BJ (cell line): ENCODE measurements at places on chromosomes 3 and 15.

DNA sequence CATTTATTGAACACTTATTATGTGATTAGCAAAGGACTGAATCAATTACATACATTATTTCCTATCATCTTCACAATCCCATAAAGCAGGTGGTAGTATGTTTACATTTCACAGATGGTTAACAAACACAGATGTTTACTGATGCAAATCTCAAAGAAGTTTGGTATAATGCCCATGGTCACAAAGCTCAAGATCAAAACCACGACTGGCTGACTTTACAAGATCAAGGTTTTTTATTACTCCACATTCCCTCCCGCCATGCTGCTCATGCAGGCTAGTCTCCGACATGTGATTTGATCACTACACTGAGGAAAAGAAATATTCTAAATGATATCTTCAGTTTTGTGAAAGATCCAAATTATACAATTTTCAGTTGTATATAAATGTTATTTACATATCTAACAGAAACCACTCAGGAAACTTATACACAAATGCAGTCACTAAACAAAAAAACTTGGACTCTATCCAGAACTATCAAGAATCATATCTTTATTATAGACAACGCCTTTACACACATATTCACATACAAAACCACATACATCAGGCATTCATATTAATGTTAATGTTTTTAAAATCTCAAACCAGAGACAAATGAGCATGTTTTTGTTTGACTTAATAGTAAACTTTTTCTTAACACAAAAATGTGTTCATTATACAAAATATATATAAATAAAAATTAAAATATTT lies 235.5 kb downstream of the SCAPER start:
- no peak for DNase-seq

DNA sequence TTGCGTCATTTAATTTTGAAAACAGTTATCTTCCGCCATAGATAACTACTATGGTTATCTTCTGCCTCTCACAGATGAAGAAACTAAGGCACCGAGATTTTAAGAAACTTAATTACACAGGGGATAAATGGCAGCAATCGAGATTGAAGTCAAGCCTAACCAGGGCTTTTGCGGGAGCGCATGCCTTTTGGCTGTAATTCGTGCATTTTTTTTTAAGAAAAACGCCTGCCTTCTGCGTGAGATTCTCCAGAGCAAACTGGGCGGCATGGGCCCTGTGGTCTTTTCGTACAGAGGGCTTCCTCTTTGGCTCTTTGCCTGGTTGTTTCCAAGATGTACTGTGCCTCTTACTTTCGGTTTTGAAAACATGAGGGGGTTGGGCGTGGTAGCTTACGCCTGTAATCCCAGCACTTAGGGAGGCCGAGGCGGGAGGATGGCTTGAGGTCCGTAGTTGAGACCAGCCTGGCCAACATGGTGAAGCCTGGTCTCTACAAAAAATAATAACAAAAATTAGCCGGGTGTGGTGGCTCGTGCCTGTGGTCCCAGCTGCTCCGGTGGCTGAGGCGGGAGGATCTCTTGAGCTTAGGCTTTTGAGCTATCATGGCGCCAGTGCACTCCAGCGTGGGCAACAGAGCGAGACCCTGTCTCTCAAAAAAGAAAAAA lies 1.2 kb downstream of the B2M start:
- DNase-seq: no peak

DNA sequence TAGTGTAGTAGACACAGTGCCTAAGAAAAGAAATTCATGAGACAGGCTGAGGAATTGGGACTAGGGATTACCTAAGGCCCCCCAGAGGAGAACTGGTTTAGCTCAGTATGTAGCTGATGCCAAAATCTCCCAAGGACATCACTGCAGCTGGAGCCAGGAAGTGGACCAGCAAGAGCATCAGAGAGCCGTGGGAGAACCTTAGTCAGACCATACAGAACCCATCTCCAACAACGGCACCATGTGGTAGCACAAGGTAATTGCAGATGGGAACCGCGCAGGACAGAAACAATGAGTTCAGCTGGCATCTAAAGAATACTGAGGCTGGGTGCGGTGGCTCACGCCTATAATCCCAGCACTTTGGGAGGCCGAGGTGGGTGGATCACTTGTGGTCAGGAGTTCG lies 81.7 kb downstream of the WNT5A start:
- DNase-seq: no peak

DNA sequence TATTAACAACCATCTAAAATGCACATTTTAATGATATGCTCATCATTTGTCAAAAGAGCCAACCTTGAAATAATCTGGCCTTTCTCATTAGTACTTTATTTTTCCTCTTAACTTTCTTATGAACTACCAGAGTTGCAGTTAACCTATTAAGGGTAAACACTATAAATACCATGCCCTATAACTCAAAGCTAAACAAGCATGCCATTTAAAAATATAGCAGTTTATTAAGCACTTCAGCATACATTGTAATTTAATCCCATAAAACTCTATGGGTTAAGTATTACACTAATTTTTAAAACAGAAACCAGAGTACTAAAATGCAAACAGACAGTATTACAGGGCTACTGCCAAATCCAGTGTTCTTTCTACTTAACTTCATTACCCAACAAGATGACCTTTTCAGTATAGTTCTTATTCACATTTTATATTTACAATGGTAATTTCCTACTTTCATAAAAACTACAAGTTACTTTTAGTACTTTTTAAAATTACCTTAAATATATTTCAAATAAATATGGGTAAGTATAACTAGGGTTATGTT lies 11.8 kb downstream of the NPTN start:
- DNase-seq: no peak

DNA sequence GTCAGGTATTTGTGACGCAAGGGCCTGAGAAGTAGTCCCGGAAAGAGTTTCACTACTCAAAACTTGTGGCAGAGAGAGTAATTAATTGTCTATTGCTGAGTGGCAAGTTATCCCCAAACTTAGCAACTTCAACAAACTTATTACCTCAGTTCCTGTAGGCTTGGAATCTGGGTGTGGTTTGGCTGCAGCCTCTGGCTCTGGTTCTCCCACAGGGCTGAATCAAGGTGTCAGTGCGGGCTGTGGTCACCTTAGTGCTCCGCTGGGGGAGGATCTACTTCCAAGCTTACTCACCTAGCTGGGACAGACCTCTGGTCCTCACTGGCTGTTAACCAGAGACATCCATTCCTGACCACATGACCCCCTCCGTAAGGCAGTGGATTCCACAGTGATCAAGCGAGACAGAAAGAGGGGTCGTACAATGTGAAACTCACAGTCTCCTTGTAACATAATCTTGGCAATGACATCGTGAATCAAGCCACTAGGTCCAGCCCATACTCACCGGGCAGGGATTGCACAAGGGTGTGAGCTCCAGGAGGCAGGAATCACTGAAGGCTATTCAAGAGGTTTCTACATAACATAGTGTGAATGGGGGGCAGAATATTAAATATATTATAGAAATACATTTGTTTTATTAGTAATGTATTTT lies 138.3 kb downstream of the RYR3 start:
- no peak for DNase-seq

DNA sequence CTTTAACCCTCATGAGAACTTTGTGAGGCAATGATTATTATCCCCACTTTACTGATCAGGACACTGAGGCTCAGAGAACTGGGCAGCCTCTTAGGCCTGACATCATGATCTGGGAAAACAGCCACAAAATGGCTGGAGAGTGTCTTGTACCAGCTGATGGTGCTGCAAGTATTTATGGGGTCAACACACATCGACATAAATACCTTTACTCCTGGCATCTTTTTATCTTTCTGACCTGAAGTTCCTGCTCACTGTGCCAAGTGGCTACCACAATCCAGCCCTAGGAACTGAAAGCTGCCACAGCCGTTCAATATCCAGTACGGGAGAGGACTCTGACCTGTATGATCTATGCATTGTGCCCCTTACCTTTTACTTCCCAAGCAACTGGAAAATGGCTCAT lies 29.2 kb upstream of the MUC13 start:
- DNase-seq: no peak

DNA sequence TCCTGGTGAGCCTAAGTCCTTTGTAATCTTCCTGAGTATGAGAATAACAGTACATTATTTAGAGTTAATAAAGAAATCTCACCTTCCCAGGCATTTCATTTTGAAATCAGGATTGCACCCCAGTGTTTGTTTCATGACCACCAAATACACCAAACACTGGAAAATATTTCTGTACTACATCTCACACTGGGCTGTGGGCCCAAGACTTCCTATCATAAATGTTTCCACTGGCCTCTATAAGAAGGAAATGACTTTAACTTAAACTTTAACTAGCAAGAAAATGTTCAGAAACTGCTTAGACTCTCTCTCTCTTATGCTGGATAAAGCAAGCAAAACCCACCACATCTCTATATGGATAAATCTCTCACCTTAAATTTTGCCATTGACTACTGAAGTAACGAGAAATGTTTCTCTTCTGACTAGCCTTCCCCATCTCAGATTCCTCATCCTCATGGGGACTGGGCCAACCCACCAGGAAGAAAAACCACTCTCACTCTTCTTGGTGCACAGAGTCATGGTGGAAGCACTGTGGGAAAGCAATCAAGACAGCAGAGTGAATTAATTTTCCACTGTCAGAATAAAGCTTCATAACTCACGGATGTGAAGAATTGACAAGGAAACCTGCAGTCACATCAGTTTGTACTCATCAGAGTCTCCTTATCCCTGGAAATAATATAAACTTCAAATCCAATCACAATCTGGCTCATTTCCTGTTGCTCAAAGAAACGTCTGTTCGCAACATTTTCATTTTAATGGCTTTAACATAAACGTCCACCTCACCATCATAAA lies 859.6 kb downstream of the EPHA3 start:
- no peak for DNase-seq

- DNase-seq: no peak
Observed at GRCh38 chr15:71600237-71600636, 210.1 kb upstream of the NR2E3 start.

DNA sequence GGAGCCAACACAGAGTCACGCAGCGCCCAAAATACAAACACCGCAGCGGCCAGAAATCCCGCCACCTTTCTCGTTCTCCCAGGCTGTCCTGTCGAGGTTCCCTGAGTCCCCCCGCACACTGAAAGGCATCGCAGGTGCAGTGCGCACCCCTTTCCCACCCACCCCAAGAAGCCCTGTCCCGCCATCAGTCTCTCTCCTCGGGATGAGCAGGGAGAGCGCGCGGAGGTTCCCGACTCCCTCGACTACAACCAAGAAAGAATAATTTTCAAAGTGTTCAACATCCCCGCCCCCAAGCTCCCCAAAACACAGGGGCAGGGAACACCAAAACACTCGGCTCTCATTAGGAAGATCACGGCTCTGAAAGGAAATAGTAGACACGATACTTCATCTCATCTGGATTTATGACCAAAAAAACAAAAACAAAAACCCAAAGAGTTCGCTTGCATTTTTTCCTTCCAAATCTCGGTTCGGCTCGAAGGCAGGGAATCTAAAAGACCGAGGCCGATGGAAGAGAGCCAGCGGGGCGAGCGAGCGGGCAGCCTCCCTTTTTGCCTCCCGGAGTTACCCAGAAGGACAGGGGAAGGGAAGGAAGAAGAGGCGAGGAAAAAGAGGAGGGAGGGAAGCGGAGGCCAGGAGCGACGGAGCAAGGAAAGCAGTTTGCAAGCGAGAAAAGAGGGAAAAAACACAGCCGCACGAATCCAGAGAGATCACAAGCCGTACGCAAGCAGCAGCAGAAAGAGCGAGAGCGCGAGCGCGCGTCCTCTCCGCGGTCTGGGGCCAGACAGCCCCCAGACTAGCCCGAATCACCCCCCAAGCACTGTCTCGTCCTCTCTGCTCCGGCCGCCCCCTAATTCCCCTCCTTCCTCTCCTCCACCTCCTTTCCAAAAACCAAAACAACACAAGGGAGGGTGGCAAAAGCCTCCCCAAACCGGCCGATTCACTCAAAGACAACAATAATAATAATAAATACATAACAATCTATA lies 808 bp downstream of the BCL6 start:
- DNase-seq: no peak

DNA sequence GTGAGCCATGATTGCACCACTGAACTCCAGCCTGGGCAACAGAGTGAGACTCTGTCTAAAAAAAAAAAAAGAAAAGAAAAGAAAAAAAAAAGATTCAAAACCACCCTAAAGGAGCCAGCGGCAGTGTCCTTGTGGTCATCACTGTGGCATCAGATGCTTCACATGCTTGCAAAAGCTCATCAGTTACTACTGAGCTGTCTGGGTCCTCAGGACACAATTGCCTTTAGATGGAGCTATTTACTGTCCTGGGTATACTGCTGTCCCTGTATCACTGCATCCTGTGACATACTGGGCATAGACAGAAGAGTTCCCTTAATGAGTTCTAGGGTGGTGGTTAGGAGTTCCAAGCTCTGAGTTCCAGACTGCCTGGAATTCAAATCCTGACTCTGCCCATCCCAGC lies 85.8 kb downstream of the LINGO1 start:
- no peak for DNase-seq
